Stimulated activated CD8-positive, alpha-beta memory T cell treated with anti-CD3 and anti-CD28 coated beads, Interleukin-15, amount 100 ng/mL, for 1 hour (primary cell): ENCODE measurements at places on chromosomes 5 and 9.

DNA sequence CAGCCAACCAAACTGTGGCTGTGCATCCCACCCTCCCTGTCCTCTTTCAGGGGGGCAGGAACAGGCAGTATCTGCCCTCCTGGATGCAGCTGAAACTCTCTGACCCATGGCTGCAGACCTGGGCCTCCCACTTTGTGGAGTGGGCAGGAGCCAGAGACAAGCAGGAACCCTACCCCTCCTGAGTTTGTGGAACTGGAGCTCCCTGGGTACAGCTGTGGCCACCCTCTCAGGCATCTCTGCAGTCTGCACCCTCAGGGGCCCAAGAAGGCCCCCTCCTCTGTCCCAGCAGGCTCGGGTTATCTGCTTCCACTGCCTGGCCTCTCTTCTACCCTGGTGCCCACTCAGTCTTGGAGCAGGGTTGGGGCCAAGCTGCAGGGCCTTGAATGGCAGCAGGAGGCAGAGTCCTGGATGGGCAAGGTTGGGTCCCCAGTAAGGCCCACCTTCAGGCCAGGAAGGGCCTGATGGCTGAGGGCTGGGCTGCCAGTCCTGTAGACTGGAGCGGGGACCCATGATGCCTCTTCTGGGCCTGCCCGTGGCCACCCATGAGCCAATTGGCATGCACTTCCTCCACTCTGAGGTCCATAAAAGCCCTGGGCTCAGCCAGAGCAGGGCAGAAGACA is 619.9 kb downstream of the KIF4B start:
- no peak for DNase-seq

- DNase-seq: no peak
Measured at GRCh38 chr5:169440107-169440705, 139.3 kb upstream of the SLIT3 start.

GRCh38 chr9:123642291-123643278 is 286.6 kb downstream of the CRB2 start:
- DNase-seq: no peak

DNA sequence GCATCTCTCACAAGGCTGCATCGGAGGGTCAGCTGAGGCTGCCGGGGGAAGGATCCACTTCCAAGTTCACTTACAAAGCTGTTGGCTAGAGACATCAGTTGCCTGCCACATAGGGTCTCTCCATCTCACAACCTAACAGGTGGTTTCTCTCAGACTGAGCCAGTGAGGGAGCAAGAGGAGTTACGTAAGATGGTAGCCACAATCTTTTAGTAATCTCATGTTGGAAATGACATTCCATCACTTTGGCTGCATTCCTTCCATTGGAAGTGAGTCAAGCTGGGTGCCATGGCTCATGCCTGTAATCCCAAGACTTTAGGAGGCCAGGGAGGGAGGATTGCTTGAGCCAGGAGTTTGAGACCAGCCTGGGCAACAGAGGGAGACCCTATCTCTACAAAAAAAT is 7.4 kb upstream of the GRK6 start:
- no peak for DNase-seq

GRCh38 chr9:112094948-112095681 is 80.0 kb downstream of the SUSD1 start:
- no peak for DNase-seq

- DNase-seq: no peak
Measured at GRCh38 chr5:116771466-116772151, 197.0 kb upstream of the SEMA6A start.

DNA sequence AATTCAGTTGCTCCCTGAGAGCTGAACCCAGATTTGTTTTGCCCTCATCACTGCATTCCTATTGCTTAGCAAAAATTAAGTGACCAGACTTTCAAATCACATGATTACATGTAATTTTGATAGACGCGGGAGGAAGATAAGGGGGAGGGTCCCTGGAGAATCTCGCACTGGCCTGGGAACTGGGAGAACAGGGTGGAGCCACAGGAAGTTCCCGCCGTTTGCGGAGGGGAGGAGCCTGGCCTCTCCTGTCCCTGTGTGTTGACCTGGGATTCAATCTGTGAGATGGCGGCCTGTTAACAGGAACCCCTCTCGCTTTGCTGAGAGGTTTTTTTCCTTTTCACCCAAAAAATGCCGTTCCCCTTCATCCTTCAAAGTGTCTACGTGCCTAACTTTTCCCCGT is 142.9 kb upstream of the OR13F1 start:
- DNase-seq: no peak

GRCh38 chr9:99731950-99732349 is 89.7 kb upstream of the NR4A3 start:
- DNase-seq: no peak

DNA sequence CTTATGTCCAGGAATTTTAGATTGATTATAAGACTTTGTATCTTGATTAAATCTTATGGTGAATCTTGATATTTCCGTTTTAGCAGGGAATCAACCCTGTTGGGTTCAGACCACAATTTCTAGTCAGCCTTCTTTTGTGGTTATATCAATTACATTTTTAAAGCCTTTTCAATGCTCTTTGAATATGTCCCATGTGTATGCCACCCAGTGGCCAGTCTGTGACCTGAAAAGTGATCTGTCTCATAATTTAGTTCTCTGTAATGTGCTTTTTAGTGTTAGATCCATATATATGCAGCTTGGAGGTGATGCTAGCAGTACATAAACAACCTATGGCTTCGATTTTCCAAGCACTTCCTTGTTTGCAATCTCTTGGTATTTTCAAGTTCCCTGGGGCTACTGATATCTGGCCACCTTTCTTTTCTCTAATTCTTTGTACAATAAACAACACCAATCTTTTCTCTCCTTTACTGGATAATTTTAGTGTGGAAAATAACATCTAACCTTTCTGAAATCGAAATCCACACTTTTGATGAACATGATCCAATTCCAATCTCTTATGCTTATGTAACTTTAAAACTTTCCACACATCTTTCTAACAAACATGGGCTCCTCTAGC is 28.8 kb downstream of the PDE8B start:
- no peak for DNase-seq

- no peak for DNase-seq
Measured at GRCh38 chr5:72566746-72567145, 59.5 kb upstream of the ZNF366 start.

DNA sequence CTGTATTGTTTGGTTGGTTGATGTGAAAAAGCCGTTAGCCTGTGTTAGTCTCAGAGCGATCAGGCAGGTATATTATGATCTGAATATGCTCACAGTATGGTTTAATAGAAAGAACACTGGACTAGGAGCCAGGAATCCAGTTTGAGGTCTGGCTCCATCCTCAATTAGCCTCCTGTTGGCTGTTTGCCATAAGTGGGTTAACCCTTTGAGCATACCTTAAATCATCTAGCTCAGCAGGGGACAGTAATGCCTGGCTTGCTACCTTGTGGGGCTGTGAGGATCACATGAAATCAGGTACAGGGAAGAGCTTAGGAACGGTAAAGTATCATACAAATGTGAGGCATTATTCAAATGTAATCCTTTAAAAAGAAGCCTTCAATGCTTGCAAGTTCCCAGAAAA is 104.7 kb downstream of the CMYA5 start:
- DNase-seq: no peak

DNA sequence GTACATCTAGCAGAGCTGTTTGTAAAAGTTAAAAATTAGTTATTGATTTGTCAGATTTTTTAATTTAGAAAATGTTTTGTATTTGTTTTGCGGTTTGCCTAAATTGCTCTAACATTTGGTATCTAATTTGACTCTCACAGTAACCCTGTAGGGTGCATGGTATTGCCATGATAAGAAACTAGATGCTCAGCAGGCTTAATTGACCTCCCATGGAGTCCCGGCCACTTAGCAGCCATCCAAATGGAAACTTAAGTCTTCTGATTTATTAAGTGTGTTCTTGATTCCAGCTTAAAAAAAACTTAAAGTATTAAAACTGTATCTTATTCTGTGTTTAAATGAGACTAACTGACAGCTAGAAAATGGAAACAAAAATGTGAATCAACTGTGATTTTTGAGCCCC is 54.5 kb downstream of the CAST start:
- no peak for DNase-seq

GRCh38 chr9:84371737-84372136 is 31.2 kb upstream of the SLC28A3 start:
- no peak for DNase-seq

DNA sequence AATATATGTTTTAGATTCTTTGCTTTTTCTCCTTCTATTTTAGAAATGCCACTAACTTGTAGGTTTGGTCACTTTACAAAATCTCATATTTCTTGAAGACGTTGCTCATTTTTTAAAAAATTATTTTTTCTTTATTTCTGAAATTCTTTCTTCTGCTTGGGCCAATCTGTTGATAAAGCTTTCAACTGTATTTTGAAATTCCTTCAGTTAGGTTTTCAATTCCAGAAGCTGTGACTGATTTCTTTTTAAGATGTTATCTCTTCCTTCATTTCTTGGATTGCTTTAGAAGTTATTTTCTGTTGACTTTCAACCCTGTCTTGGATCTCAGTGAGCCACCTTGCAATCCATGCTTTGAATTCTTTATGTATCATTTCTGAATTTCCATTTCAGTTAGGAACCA is 64.2 kb downstream of the SLC25A46 start:
- DNase-seq: no peak

- DNase-seq: no peak
Measured at GRCh38 chr5:172028167-172028566, 21.7 kb upstream of the FBXW11 start.
